Right atrium auricular region (tissue), 2 donors: ENCODE measurements at places on chromosomes 1 and 21. TPM values are rescaled to one million over a fixed set of nuclear protein-coding genes. Genes with fewer than 3 reads are reported as not detected.

Gene NECAP2
- 29.9 TPM for total RNA-seq

Gene ZMPSTE24
- total RNA-seq = 23.8 TPM

Gene MXRA8
- total RNA-seq = 53.4 TPM

Gene PLA2G2C
- not detected for total RNA-seq

Gene S100A9
- total RNA-seq = 65.7 TPM

Gene AADACL4
- total RNA-seq = not detected

Gene KIF17
- total RNA-seq = 6.0 TPM

Gene FOXO6
- 1.9 TPM for total RNA-seq

Gene ABCG1
- total RNA-seq = 7.9 TPM

Gene SPRR2B
- not detected for total RNA-seq

Gene NUF2
- 0.74 TPM for total RNA-seq

- DNase-seq = no peak
These were observed 4.7 kb downstream of the SLC9A1 start for GRCh38 chr1:27150183-27150582.

DNA sequence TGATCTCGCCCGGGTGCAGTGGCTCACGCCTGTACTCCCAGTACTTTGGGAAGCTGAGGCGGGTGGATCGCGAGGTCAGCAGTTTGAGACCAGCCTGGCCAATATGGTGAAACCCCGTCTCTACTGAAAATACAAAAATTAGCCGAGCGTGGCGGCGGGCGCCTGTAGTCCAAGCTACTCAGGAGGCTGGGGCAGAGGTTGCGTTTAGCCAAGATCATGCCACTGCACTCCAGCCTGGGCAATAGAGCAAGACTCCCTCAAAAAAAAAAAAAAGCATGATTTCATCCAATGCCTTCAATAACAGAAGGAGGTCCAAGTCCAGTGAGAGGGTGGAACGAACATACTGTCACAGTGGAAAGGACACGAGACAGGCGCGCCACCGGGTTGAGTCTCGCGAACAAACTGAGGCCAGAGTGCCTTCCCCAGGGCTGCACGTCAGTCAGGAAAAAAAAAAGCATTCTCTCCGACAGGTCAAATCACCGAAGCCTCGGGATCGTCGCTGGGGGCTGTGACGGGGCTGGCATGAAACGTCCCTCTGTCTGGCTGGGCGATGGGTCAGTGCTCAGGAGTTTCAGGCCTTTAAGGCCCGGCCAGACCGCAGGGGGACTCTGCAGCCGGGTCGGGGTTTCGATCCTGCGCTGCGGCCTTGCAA lies 8.4 kb upstream of the CROCC start:
- DNase-seq = no peak

DNA sequence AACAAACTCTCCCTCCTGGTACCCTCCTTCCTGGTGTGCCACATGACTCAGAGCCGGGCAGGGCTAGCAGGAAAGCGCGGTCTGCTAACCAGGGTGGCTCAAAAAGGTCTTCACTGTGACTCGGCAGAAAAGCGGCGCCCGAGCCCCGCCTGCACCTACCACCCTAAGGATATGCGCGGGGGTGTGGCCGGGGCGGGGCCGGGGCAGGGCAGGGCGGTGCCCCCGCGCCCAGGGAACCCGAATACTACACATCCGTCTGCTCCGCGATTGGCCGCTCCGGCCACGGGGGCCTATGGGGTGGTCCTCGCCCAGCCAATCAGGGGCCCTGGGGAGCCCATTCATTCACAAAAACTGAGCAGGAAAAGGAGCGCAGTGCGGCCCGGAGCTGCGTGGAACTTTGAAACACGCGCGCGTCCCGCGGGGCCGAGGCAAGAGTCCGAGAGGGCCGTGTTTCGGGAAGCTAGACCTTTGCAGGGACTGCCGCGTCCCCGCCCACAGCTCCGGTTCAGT lies 1.7 kb downstream of the LRP8 start:
- peak; percentile 85 for DNase-seq

DNA sequence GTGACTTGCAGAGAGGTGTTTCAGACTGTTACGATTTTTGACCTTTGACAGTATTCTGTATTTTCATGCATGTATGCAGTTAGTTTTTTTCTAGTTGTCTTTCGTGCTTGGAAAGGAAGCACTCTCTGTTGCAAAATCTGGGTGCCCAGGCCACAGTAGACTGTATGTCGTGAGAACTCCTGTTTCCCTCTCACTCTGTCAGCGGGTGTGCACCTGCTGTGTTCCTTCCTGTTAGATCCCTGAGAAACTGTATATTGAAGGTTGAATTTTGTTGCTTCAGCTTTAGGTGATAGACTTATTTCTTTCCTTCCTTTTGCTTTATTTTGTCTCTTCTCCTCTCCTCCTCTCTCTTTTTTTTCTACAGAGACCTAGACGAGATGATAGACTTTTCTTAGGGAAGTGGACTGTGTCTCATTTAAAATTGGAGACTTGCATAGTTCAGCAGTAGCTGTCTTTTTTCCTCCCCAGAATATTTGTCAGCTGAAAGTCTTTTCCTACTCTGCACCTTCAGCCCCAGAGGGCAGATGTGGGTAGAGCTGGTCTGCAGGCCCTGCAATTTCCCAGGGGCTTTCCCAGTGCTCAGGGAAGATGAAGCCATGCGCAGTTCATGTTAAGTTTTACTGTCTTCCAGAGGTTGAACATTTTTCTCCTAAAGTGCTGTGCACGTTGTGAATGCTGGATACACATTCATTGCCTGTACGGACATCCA lies 1.4 kb downstream of the TRAPPC10 start:
- no peak for DNase-seq

GRCh38 chr21:41640748-41641509 lies 125.9 kb downstream of the RIPK4 start:
- peak; percentile 80 for DNase-seq

GRCh38 chr1:9658199-9658598 lies 6.7 kb downstream of the PIK3CD start:
- no peak for DNase-seq

DNA sequence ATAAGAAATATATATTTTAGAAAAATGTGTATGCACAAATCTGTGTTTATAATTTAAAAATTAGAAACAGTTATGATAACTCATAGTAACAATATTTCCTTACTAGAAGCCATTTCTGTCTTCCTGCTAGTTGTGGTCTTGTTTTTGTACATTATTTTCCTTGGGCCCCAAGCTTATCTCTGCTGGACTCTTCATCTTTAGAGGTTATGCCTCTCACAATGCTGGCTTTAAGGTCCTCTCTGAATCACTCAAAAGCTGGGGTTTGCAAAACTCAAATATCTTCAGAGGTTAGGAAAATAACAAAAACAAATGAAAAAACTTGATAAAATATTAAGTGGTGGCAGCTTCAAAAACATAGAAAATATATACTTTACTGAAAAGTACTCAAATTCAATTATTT lies 133.8 kb downstream of the PTPRC start:
- DNase-seq = no peak

GRCh38 chr1:50179639-50180038 lies 70.9 kb downstream of the ELAVL4 start:
- DNase-seq = no peak

DNA sequence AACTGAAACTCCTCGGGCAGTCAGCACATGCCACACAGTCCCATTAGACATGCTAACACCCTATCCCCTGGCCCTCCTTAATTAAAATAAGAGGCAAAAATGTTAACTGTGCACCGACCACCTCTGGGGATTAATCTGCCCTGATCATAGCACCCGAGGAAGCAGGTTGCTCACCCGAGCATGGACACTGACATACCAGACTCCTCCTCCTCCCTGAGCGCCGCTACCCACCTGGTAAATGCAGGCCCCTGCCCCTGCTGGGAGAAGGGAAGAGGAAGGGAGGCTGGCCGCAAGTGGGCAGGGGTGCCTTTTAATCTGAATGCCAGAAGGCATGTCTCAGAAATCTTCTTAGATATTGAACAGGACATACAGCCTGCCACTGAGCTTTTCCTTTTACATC lies 360.9 kb downstream of the RRAGC start:
- no peak for DNase-seq

GRCh38 chr1:201594575-201595245 lies 55.8 kb downstream of the NAV1 start:
- DNase-seq = no peak

GRCh38 chr1:176885751-176886150 lies 278.8 kb downstream of the ASTN1 start:
- no peak for DNase-seq

- no peak for DNase-seq
These were observed 62.6 kb upstream of the C1orf105 start for GRCh38 chr1:172357753-172358385.

- DNase-seq = no peak
These were observed 224.4 kb downstream of the VAV3 start for GRCh38 chr1:107740579-107740978.

DNA sequence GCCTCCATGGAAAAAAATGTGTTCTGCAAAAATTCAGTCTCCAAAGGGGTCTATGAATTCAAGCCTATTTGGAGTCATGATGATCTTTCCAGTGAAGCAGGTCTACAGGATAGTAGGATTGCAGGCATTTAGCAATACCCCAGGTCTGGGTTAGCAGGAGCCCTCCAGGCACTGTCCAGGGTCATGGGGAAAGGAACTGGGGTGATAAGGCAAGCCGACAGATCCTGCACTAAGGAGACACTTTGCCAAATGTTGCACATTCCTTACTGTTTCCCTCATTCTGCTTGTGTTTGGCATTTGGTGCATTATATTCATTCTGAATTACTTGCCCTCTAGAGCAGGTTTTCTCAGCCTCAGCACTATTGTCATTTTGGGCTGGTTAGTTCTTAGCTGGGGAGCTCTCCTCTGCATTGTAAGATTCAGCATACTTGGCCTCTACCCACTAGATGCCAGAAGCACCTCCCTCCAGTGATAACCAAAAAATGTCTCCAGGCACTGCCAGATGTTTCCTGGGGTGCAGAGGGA lies 333.3 kb upstream of the PLXNA2 start:
- no peak for DNase-seq

DNA sequence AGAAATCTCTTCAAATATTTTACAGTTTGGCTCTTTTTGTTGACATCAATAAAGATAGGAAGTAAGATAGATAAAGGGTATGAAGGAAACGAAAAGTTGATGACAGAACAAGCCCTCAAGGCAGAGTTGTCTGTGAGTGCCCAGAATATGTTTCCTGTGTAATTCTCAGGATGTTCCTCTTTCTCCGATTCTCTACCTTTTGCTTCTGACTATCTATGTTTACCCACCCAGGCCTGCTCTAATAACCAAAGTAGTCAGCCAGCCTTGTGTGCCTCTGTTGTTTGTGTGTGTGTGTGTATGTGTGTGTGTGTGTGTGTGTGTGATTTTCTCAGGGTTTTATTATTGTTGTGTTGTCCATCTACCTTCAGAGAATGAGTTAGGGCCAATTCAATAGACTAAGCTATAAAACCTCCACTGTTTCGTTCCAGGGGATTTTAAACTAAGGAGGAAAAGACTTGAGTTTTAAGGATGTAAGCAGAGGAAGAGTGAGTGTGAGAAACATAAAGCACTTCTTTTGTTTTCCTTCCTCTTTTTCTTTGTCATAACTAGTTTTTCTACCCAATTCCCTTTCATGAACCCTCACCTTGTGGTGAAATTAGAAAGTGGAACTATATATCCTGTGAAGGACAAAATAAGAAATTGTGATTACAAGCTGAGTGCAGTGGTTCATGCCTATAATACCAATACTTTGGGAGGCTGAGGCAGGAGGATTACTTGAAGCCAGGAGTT lies 627.4 kb upstream of the NR5A2 start:
- no peak for DNase-seq

- no peak for DNase-seq
These were observed 446.9 kb downstream of the NEGR1 start for GRCh38 chr1:71835442-71835813.

DNA sequence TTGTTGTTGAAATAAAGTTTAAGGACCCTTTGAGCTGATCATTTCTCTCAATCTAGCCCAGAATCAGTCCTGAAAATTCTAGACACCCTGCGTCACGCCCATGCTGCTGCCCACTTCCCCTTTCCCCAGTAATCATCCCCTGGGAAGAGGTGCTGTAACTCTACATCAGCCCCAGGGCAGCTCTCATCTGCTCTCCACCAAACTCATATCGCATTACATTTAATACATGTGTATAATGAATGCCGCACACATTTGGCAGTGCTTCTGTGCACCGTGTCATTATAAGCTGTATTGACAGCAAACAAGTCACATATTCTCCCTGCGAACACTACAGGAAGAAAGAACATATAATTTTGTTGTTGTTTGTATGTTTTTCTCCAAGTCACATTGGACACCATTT lies 539.7 kb upstream of the DAB1 start:
- DNase-seq = no peak

DNA sequence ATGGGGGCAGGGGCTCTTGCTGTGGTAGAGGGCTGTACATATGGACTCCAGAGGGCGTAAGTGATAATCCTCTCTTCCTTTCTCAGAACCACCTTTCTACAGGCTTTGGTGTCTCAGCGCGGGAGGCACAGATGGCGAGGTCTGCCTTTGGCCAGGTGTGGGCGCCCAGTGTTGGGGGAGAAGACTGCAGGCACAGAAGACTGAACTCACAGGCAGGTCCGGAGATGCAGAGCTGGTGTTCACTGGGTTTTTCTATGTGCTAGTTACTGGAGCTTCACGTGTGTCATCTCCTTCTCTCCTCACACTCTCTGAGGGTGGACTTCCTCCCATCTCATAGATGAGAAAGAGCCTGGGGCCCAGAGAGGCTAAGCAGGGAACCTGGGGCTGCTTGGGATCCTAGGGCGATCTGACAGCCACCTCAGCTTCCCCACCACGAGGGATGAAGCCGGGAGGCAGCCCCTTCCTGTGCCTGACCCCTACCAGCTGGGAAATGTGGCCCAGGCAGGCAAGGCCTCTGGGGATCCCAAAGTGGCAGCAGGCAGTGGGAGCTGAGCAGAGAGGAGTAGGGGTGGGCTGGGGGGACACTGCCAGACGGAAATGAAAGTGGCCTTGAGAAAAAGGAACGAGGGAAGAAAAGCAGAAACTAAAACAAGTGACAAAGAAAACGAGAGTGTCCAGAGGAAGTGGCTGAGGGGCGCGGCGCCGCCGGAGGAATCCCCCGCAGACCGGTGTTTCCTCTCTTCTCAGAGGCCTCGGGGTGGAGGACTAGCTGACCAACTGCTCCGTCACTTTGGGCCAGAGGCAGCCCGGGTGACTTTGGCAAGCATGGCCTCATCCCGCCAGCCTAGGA lies 191.6 kb downstream of the HIVEP3 start:
- DNase-seq = peak; percentile 78

- no peak for DNase-seq
These were observed 25.7 kb upstream of the CCDC190 start for GRCh38 chr1:162886705-162887104.
